ENCODE measurements at places on chromosomes 5 and 9.
A peak's percentile ranks its signal among the peaks of the same experiment; 100 is the strongest.

DNA sequence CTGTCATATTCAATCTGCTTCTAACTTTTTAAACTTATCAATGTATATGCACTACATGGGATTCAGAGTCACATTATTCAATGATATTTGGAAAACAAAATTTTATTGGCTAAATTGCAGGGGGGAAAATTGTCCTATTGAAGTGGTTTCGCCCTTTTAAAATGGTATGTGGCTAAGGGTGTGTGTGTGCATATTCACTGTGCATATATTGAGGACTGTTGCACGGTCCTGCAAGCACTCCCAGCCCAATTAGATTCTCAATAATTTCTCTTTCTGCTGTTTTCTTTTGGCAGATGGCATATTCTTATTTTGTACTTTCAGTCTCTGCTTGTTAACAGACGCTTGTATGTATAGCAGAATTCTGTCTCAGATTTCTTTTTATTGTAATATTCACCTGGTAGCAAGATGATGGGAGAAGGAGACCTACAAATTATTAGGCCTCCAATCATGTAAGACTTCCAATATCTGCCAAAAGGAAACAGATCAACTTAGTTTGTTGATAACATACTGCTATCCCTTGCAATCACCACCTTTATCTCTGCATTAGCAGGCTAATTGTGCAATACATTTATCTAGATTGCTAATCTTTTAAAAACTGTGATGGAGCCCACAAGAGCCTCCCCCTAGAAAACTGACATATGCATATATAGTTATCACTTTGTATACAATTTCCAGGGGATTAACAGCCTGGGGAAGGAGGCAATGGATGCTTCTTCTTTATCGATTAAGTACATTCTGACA lies 411.5 kb downstream of the PLK2 start:
- DNase-seq, result no peak

- peak; percentile 79 for DNase-seq
Measured at GRCh38 chr5:116076496-116076895, 8.3 kb upstream of the COMMD10 start.

- no peak for DNase-seq
Measured at GRCh38 chr9:129422032-129422842, 198.7 kb downstream of the C9orf50 start.

- no peak for DNase-seq
Measured at GRCh38 chr5:81802625-81803024, 51.7 kb upstream of the SSBP2 start.

DNA sequence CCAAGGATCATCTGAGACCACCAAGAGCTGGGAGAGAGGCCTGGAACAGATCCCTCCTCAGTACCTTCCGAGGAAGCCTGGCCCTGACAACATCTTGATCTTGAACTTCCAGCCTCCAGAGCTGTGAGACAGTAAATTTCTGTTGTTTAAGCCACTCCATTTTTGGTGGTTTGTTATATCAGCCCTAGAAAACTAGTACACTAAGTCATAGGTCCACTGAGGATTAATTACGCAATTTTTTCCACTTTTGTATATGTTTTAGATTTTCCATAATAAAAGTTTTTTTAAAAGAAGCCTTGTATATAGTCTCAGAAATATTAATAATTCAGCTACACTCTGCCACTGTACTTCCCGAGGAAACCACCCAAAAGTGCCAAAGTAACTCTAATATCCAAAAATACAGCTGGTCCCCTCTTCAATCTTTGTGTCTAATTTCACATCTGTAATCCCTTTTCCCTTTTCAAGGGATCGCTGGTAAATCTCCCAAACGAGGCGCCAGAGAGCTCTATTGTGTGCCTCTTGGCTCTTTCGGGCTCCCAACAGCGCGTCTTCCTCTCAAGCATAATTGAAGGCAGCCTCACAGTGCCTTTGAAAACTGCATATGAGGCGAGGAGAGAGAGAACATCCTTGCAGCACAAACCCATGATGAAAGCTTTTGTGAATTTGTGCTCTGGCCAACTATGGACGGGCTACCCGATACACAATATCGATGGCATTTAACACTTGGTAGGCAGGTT lies 32.7 kb downstream of the PRUNE2 start:
- DNase-seq, result no peak

DNA sequence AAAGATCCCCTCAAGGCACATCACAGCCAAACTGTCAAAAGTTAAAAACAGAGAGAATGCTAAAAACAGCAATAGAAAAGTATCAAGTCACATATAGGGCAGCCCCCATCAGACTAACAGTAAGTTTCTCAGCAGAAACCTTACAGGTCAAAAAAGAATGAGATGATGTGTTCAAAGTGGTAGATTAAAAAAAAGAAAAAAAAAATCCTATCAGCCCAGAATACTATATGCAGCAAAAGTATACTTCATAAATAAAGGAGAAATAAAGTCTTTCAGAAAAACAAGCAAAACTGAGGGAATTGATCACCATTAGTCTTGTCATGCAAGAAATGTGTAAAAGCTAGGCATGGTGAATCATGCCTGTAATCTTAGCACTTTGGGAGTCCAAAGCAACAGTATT lies 99.9 kb upstream of the RAD23B start:
- DNase-seq, result no peak

DNA sequence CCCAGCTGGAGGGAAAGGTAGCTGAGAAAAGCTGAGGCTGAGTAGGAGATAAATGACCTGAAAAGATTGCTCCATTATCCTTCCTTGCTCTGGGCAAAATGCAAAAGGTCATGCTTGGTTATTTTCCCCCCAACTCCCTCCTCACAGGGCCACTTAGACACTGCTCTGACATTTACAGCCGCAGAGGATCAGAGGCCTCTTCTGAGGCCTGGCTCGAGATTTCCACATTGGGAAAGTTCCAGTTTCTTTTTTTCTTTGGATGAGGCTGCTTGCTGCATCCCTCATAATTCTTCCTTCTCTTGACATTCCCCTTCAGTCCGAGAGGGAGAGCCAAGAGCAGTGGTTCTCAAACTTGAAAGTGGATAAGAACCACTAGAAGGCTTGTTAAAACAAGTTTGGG lies 60.1 kb upstream of the HSPA9 start:
- DNase-seq, result no peak

DNA sequence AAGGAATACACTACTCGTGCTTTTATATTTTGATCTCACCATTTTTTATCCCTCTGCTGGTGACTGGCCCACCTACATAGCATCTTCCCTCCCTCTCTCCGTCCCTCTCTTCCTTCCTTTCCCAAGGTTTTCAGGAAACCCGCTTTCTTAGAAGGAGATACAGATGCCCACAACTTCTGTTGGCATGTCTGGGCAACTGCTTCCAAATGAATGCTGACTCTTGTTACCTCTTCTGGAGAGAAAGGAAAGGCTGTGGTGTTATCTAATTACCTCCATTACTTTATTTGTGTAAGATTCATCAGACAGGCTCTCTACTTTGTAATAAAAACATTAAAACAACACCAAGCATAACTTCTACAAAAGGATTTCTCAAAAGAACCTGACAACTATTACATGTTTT lies 20.2 kb downstream of the FANCC start:
- no peak for DNase-seq

GRCh38 chr9:137556069-137556838 lies 4.6 kb downstream of the MRPL41 start:
- DNase-seq, result no peak

DNA sequence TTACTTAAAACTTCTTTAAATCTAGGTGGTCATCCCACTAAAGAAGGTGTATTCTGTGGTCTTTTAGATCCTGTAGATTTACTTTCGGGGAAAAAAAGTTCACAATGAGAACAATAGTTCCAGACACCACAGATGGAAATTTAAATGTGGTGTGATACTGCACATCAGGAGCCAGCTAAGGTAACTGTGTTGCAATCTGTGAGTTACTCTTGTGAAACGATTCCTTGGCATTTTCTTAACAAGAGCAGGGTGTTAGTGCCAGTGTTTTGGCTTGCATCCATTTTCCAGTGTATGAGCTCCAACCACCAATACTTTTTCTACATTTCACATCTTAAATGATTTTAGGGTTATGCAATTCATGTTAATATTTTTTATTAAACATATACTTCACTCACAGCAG lies 674.5 kb downstream of the CETN3 start:
- DNase-seq, result no peak
